ENCODE measurements at places on chromosomes 6 and 20.

- DNase-seq, result peak; percentile 74
These were observed at the start of gene MC3R for GRCh38 chr20:56247954-56248782. MC3R (plus strand) TSS chr20:56248732; CDS start chr20:56248844, 112 bp downstream.

GRCh38 chr6:39714802-39715201 lies 10.4 kb downstream of the KIF6 start:
- no peak for DNase-seq

- DNase-seq, result no peak
These were observed 99.5 kb downstream of the FYN start for GRCh38 chr6:111773501-111774345.

DNA sequence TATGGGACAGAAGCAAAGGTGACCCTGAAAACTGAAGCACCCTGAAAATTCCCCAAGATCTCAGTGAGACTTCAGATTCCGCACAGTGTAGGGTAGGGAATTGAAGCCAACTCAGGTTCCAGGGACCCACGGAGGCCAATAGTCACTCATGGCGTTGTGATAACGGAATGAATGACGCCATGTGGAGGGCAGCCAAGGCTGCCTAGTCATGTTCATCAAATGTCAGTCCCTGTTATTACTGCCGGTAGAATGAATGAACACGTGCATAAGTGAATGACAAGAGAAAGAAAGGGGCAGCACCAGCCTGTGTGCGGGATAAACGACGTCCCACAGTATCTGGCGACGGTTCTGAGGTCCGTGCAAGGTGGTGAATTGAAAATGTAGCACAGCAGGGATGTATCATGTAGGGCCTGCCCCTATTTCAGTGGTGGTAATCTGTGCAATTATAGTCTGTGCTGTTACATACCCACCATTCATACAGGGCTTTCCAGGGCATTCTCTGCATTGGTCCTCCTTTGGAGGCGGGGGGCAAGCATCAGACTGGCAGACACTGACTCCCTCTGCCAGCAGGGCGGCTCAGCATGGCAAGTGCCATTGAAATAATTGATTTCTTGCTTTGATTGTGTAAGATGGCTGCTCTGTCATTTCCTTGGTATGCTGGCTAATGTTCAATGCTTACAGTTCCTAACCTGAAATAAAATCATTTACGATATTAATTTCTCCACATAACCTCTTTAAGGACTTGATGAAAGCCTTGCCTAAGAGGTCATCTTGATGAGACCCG lies 386.9 kb downstream of the CDH4 start:
- DNase-seq, result no peak

DNA sequence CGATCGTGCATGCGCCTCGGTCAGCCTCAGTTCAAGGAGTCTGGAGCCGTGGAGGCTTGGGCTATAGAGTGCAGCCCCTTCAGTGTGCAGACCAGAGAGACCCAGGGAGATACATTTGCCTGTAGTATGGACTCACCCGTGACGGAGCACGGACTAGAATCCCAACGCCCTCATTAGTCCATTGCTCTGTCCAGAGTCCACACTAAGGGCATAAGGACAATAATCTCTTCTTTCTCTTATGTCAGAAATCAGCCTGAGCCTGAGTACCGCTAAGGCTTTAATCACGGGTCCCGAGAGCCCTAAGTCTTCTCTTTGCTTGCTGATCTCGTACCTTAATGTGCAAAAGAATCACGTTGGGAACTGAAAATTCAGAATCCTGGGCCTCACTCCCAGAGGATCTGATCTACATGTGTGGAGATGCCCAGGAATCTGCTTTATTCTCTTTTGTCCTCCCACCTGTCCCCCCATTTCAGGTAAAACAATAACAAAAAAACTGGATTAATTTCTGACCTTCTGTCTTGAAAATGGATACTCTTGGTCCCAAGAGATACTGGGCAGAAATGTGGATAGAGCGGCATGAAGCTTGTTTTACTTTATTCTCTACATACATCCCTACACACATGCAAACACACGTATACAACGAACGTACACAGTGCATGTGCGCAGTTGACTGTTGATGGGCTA lies 671 bp downstream of the BPHL start:
- DNase-seq, result no peak

GRCh38 chr6:157461000-157461915 lies 80.3 kb downstream of the ZDHHC14 start:
- DNase-seq, result no peak

GRCh38 chr6:84825461-84825860 lies 61.1 kb upstream of the TBX18 start:
- DNase-seq, result no peak

DNA sequence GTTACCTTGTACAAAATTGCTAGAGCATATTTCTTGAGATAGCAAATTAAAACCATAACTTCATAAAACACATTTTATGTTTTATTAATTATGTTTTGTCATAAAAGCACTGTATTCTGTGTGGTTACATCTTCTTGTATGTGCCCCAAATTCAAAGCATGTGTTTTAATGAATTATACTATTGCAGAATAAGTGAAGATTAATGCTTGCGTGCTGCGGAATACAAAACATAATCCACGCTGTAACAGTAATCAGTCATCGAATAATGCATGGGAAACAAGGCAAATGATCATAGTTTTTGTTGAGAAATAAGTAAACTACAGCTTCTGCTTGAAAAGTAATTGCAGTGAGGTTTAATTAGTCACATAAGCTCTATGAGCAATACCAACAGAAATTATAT lies 459.2 kb upstream of the SOX4 start:
- no peak for DNase-seq

DNA sequence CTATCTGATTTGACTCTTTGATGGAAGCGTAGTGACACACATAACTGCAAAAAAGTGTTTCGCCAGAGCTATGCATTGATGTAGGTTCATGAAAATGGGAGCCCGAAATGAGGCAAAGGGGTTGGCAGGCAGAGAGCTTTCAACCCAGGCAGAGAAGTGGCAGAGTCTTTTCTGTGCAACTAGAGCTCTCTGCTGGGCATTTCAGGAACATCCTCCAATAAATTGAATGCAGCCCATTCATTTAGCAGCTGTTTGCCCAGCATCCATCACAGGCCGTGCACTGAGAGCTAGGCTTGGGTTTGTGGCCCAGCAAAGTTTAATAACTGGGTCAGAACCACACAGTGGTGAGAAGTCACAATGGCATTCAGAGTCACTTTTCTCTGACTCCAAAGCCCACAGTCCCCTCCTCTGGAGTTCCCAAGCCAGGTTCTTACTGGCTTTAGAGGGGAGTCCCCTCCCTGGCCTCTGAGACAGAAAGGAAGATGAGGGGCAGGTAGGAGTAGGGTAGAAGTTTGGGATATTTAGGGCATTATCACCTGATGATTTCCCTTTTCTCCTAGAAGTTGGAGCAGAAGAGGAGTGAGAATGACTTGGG lies 31.8 kb upstream of the ELMO2 start:
- peak; percentile 3 for DNase-seq

GRCh38 chr6:79421707-79422484 lies 115.3 kb downstream of the LCA5 start:
- no peak for DNase-seq

GRCh38 chr6:132483779-132484679 lies 28.9 kb downstream of the STX7 start:
- DNase-seq, result no peak

DNA sequence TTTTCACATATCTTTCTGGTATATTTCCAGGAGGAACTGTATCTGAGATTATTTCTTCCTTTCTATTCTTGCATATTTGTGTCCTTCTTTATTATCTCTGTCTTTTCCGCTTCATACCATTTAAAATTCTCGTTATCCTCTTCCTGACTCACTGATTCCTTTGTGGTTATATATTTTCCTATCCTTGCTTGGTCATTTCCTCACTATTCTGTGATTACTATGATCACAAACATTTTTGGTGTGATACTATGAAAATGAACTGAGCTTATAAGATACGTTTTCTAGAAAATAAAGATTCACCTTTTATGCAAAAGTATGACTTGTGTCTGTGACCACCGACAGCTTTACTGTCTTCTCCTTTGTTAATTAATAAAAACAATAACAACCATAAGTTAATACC lies 26.5 kb upstream of the MYCT1 start:
- DNase-seq, result no peak

DNA sequence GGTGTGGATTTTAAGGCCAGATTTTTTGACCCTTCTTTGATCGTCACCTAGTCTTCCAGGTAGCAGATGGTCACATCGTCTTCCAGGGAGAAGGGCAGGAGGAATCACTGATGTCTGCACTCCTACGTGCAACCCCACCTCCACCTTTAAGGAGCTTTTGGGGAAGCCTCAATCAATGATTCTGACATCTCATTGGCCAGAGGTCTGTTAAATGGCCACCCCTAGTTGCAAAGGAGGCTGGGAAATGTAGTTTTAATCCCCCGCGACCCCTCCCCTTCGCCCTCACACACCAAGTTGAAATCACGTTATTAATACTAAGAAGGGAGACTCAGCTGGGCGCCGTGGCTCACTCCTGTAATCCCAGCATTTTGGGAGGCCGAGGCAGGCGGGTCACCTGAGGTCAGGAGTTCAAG lies 151.4 kb downstream of the BCAS1 start:
- DNase-seq, result peak; percentile 76

DNA sequence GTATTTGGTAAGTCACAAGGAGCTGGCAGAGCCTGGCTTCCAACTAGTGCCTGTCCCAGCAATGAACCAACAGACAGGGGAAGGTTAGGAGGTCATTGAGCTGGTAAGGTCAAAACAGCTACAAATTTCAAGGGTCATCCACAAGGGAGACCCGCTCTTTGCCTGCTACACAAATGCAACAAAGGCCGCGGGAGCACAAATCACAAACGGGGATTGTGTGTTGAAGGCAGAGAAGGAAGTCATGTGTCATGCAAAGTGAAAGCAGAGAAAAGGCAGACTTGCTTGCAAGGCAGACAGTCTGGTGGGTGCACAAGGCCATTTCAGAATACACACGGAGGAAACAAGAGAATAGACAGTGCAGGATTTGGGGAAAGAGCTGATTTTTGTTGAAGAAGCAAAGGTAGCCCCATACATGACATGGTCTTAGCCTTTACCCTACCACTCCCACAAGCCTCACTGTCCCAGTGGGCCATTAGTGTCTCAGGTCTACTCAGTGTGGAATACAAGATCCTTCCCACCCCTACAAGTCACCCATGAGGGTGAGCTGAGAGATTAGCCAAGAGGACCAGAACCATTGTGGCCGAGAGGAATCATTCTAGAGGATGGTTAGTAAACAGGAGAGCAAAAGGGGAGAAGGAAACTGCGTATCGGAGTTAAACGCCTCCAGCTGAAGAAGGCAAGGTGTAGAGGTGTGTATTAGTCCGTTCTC lies 18.1 kb upstream of the SAMHD1 start:
- DNase-seq, result no peak

DNA sequence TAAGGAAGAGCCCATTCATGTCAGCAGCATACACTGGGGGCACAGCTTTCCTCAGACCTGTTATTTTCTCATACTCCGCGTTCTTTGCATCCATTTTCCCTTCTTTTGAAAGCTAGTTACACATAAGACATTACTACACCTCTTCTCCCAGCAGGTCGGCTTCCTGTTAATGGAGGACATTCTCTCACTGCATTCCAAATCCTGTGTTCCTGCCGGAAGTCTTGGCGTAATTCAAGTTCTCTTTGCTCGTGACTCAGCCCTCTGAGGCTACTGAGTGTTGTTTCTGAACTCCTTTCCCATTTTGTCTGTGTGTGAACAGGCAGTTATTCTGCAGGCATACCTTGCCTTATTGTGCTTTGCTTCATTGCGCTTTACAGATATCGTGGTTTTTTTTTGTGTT lies 97.5 kb upstream of the ZBTB24 start:
- no peak for DNase-seq

GRCh38 chr6:105550955-105551620 lies 148.2 kb upstream of the PREP start:
- DNase-seq, result no peak

GRCh38 chr6:134343066-134343465 lies 25.2 kb upstream of the SGK1 start:
- DNase-seq, result no peak

GRCh38 chr6:4727671-4728435 lies 48.4 kb upstream of the CDYL start:
- DNase-seq, result no peak
